ENCODE measurements at places on chromosomes 7 and 10.

GRCh38 chr7:122813845-122814244 is 72.4 kb downstream of the CADPS2 start:
- no peak for DNase-seq

DNA sequence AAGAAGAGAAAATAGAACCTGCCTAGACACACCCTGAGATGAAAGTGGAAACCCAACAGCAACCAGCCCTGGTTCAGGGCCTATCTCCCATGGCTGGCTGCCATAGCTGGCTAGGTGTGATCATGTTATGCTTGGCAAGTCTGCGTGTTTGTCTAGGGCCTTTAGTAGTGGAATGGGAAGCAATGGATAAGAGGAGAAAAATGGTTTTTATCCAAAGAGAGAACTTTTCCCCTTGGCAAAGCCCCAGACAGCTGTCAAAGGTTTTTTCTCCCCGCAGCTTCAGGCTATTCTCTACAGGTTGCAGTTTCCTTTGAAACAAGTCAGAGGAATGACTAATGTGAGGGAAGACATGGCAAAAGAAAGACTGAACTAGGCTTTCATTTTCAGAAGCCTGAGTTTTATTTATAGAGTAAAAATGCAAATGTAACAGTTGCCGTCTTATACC is 161.5 kb downstream of the SEMA3D start:
- DNase-seq, result no peak

GRCh38 chr10:852386-852785 is 79.1 kb downstream of the LARP4B start:
- no peak for DNase-seq

- DNase-seq, result no peak
These were observed 1.3 kb downstream of the ANXA11 start for GRCh38 chr10:80203835-80204676.

DNA sequence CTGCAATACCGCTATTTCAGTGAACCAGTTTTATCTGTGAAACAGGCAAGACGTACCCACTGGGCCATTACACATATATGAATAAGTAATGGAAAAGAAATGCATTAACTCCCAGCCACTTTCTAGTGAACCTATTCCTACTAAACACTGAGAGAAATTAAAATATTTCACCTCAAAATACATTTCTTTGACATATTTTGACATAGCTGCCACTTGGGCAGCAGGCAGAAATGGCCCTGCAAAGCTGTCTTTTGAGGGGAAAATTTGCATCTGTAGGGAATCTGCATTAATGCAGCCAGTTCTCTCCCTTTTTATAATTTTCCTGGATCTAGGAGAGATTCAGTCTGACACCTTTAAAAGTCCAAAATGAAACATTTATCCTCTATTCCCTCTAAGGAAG is 714.8 kb upstream of the POM121L12 start:
- no peak for DNase-seq

DNA sequence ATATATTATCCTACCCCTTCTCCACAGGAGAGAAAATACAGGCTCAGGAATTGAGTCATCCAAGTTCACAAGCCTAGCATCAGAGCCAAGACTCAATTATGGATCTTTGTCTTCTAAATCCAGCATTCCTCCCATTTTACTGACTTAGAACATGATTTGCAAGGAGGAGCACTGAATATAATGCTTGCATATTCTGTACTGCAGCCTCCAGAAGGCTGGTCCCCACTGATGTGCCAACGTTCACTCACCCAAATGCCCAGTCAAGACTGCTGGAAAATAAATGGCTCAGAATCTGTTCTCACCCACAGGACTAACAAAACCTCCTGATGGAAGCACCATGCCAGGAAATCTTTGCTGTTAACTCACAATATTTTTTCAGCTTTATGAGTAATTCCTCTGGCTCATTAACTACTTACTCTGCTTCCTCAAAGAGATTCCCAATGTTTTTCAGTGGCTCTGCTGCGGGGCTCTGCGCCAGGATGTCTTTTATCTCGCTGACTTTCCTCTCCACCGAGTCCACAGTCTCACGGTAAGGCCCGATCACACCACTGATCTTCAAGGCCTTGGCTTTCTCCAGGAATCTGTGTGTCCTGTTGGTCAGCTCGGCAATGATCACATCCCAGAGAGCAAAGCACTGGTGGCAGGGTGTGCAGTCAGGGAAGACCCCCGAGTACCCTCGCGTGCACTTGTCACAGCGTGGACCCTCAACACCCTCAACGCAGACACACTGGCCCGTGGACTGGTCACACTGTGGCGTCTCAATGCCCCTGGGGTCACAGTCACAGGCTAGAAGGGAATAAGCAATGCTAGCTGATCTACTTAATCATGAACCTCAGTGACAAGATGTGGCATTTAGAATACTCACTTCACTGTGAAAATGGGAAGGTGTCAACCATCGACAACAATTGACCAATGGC is 48.8 kb downstream of the DLD start:
- DNase-seq, result no peak

DNA sequence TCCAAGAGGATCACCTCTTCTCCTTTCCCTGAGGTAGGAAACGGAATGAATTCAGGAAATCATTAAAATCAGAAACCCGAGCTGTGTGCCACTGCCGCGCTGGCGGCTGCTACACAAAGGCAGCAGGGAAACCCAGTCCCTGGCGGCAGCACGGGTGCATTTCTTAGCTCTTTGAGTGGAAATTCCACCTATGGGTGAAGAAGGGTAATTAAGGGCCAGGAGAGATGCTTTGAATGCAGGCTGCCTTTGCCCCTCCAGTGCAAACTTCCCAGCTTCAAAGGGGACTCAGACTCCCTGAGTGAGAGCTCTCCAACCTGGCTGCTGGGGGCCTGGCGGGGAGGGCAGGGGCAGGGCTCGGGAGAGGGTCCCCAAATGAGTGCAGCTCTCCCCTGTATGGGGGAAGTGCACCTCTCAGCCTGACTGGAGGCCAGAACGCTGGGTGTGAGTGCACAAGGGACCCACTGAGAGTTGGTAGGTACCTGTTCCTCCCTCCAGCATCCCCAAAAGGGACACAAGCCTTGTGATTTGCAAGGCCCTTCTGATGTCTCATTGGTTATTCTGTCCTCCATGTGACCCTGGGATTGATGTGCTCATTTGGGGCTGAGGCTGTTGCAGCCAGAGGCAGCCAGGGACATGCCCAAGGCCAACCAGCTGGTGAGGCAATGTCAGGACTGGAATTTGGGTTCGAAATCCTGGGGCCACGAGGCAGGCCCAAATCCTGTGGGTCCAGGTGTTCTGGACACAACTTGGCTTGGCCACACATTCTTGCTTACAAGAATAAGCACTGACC is 16.3 kb upstream of the ZMIZ1 start:
- DNase-seq, result no peak

- DNase-seq, result no peak
These were observed 760.8 kb upstream of the CELF2 start for GRCh38 chr10:10256860-10257259.

DNA sequence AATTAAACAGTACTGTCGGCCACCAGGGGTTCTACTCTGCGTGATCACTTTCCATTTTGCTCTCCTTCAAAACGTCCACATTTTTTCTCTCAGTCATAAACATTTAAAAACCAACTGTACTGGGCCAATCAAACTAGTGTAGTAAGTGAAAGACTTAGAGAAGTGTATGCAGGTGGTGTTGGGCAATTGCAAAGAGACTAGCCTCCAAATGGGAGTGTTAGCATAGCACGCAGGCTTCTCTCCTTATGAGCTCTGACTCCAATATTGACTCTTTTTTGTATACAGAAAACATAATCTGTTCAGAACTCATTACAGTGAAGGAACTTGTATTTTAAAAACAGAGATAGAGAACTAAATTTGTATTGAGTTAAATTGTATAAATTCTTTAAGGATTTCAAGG is 150.6 kb downstream of the SDK1 start:
- no peak for DNase-seq
